ENCODE measurements at places on chromosomes 16 and 17.

GRCh38 chr17:47949946-47950345 is 7.7 kb downstream of the PRR15L start:
- no peak for DNase-seq

GRCh38 chr16:24729951-24730815 is 732 bp downstream of the TNRC6A start:
- no peak for DNase-seq

DNA sequence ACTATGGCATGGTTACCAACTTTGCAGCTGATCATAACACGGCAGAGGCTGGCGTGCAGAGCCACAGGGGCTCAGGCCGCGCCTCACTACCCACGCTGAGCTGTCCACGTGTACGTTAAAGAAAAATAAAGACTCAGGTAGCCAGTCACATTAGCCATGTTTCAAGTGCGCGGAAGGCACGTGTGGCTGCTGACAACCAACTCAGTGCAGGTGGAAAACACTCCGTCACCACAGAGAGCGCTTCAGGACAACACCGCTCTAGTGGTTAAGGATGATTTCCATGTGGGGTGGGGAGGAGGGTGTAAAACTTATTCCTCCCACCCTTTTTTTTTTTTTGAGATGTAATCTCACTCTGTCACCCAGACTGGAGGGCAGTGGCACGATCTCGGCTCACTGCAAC is 33.8 kb downstream of the ZCCHC14 start:
- DNase-seq, result no peak

DNA sequence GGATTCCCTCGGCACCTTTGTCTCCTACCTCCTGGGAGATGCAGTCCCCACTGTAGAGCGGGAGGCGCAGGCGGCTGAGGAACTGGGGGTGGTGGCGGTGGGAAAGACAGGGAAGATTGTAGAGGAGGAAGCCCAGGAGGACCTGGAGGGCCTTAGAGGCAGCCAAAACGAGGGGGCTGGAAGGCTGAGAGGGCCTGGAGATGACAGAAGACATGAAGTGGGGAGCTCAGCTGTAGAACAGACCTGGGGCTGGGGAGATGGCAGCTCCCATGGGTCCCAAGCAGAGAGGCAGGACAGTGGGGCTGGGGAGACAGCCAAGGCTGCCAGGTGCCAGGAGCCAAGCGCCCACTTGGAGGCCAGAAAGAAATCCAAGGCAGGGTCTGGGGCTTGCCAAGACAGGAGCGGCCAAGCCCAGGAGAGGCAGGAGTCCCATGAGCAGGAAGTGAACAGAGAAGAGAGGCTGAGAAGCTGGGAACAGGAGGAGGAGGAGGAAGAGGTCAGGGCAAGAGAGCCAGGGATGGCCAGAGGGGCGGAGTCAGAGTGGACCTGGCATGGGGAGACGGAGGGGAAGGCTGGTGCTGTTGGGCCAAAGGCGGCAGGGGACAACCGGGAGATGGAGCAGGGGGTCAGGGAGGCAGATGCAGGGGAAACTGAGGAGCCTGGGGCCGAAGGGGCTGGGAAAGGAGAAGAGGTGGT is 803 bp downstream of the APOBR start:
- DNase-seq, result no peak

GRCh38 chr17:58246104-58246740 is 7.8 kb downstream of the LPO start:
- no peak for DNase-seq

DNA sequence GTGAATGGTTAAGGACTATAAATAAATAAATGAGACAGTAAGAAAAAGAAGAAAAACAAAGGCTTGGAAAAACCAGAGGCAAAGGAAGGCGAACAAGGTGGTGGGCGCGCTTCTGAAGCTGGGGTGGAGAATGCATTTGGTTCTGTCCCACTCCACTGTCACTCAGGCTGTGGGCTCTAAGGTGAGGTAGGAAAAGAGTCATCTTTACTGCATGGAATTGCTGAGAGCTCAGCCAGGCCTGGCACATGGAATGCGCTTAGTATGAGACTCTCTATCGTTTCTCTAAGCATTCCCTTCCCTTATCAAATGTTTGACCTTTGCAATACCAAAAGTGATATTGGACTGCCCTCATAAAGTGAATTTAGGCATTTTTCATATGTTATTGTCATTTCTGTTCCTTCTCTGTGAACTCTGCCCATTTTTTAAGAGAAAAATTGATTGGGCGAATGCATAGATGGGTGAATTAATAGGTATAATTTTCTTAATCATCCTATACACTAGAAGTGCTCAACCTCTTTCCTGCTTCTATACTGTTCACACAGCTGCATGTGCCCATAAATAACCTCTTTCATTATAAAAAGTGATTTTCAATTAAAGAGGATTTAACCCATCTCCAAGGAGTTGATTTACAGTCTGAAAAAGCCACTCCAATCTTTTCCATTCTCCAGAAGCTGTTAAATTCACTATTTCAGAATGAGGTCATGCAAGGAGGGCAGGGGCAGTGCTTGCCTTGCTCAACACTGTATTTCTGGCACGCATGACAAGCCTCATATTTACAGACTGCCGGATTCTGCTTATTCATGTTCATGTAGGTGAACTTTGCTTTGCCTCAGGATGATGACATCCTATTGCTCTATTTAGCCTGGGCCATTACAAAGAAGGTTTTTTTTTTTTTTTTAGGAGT is 87.7 kb downstream of the MYH10 start:
- DNase-seq, result peak; percentile 88

- DNase-seq, result no peak
These were observed 7.0 kb downstream of the CUEDC1 start for GRCh38 chr17:57948169-57948554.

- peak; percentile 56 for DNase-seq
These were observed 16.7 kb downstream of the CDK5R1 start for GRCh38 chr17:32503251-32504165.

- no peak for DNase-seq
These were observed 27.5 kb downstream of the GOSR2 start for GRCh38 chr17:46950342-46950996.

GRCh38 chr17:28725166-28725659 is 820 bp downstream of the TLCD1 start:
- peak; percentile 71 for DNase-seq

DNA sequence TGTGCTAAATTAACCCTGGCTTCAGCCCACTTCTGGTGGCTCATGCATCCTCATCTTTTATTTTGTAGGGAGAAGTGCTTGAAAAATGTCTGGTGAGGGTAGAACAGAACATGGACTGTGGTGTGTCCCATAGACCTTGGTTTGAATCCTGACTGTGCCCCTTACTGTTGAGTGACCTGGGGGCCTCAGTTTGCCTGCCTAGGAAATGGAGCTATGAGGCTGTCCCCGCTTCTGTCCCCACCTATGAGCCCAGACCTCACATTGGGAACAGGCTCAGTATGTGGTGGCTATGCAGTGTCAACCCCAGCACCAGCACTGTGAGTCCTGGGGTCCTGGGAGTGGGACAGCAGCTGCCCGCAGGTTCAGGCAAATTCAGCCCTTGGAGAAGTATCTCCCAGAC is 186.3 kb upstream of the GSE1 start:
- DNase-seq, result no peak

DNA sequence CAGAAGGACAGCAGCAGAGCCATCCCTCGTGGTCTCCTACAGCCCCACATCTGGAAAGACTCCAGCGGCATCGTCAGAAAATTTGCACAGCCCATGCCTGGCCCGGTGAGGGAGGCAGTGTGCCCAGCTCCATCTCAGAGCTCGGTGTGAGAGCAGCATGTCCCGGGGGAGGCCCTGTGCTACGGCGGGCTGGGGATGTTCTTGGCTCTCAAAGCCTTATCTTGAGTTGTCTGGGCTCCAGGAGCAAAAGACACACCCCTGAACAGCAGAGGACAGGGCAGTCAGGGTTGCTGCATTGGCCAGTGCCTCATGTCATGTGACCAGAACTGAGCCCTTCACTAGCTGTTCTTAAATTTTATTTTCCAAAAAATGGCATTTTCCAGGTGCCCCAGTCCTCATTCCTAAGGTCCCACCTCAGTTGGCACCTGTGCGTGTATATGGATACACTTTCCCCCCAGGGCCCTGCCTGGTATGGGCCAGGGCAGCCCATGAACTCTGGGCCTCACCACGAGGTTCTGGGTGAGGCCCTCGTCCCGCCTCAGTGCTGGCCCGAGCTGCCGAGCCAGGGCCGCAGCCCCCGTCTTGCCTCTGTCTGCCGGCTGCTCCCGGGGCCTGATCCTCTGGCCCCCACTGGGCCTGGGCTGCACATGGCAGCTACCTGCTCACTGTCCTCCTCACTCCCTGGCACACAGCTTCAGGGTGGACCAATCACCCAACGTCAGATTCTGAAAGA is 3.0 kb downstream of the NUDT16L1 start:
- no peak for DNase-seq

GRCh38 chr17:79543531-79543930 is 67.3 kb downstream of the RBFOX3 start:
- DNase-seq, result no peak

DNA sequence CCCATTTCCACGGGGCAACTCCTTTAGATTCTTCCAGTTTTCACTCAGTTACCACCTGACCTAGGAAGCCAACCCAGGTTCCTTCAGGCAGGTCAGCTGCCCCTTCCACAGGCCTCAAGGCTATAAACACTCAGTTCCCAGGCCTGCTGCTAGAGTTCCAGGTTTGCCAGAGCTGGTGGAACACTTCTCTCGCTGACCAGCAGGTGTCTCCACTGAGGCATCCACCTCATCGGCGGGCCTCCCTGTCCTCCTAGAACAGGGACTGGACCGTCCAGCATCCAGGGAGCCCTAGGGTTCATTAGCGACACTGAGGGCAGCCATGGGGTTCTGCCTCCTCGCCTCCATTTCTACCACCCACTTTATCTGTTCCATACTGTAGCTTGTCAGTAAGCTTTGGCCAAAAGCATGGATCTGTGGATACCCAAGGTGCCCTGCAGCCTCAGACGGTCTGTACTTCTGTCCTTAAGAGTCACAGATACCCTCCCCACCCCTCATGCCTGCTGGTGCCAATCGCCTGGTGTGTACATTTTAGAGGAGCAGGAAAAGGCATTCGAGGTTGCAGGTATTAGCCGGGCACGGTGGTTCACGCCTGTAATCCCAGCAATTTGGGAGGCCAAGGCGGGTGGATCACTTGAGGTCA is 29.0 kb downstream of the PIMREG start:
- DNase-seq, result peak; percentile 77

DNA sequence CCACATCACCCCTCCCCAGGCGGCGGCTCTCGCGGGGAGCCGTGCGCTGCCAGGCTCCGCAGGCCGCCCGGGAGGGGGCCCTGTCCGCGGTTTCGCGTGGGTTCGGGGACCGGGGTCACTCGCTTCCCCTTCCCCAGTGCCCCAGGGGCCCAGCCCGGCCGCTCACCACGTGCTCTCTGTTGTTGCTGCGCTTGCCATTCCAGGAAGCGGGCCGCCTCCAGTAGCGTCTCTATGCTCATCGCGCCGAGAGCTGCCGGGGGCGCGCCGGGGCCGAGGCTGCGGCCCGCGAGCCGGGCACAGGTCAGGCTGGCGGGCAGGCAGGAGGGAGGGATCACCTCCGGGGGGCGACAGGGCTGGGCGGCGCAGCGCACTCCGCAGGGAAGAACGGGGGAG is 390 bp downstream of the MNT start:
- peak; percentile 61 for DNase-seq

DNA sequence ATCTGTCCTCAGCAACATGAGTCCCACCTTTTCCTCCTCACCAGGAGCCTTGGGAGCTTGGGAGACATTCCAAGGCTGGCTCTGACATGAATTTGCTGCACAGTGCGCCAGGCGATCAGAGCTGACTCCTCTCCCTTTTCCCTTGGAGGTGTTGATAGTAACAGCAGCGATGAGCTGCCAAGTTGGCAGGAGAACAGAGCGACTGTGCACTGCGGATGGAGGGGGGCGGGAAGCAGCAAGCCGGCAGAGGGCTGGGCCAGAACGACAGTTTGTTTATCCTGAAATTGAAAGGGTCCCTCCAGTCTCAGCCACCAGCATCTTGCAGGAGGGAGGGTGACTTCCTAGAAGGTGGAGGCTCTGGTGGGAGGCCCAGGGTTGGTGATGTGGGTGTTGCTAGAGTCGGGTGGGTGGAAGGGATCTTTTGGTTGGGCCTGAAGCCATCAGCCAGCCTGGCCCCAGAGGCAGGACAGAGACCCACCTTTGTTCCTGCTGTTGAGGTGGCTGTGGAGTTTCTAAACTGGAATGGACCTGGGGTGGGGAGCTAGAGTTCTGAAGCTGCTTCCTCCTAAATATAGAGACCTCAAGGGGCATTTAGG is 22.5 kb upstream of the DYNLL2 start:
- DNase-seq, result peak; percentile 22

GRCh38 chr17:61161615-61162134 is 238.0 kb upstream of the TBX2 start:
- no peak for DNase-seq

DNA sequence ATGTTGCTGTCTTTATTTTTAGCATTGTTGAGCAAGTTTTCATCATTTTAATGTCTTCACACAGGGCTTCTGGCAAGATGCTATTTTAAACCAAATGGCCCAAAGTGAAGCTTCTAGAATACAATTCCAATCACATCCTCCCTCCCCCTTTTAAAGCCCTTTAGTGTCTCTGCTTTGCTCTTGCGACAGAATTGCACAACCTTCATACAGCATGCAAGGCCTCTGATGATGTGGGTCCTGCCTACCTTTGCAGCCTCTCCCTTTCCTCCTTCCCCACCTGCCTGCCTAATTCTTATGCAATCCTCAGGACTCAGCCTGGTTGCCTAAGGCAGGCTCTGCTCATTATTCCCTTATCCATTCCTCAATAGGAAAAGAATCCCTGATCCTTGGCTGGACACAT is 381.7 kb downstream of the SLC39A11 start:
- peak; percentile 95 for DNase-seq

DNA sequence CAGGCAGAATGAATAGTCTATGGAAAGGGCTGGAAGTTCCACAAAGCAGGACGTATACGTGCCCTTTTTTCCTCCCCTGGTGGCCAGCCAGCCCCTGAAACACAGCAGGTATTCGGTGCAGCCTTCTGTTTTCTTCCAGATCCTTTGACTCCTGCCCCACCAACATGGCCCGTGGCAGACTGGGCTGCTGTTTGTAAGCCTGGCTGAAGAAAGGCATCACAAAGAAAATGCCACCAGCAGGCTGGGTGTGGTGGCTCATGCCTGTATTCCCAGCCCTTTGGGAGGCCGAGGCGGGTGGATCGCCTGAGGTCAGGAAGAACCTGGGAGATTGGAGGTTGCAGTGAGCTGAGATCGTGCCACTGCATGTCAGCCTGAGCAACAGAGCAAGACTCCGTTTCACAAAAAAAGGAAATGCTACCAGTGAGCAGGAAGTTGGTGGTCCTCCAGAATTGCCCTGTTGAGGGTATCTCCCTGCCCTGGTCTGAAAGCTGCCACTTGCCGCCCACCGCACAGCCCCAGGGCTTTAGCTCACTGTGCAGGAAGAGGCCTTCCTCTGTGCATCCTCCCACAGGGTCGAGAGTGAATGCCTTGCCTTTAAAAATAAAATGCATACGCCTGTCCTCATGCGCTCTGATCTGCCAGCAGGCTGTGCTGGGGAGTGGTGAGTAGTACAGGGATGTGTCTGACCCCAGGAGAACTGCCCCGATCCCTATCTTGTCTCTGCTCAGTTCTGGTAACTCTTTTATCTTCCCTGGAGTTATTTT is 587.7 kb downstream of the MAF start:
- DNase-seq, result no peak

GRCh38 chr17:17693253-17694168 is 12.3 kb downstream of the RAI1 start:
- DNase-seq, result peak; percentile 53

- DNase-seq, result no peak
These were observed 6.8 kb downstream of the PCTP start for GRCh38 chr17:55757659-55758058.

Measured in MCF 10A (cell line).